Urothelium cell line (cell line): ENCODE measurements at places on chromosomes 2 and 18.
A peak's percentile ranks its signal among the peaks of the same experiment; 100 is the strongest.

DNA sequence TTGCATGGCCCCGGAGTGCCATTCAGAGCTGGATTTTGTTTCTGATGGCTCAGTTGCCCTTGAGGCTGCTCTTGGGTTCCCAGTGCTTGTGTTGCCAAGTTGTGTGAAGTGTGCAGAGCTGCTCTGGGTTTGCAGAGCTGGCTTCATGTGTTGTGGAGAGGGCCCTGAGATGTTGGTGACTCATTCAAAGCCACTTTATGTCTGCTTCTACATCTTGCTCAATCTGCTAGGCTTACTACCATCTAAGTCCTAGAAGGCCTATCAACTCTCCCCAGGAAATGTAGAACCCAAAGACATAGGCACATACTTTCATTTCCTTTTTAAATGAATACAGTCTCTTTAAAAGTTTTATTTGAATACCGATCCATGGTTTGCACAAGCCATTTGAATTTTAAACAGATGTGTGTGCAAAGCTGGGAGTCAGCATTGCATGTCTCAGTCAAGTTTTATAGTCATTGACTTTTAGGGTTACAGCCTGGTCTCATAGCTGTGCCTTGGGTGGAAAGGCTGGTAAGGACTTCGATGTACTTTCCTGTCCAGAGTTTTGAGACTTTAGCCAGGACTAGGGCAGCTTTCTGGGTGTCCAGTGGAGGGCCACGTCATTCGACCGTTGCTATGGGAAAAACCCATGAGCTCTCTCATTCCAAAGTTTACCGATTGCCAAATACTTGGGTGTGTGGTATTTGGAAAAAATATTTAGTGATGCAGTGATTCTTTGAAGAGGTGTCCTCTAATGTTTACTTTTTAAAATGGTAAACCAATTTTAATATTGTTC, 105.0 kb downstream of the LTBP1 start:
- no peak for DNase-seq

DNA sequence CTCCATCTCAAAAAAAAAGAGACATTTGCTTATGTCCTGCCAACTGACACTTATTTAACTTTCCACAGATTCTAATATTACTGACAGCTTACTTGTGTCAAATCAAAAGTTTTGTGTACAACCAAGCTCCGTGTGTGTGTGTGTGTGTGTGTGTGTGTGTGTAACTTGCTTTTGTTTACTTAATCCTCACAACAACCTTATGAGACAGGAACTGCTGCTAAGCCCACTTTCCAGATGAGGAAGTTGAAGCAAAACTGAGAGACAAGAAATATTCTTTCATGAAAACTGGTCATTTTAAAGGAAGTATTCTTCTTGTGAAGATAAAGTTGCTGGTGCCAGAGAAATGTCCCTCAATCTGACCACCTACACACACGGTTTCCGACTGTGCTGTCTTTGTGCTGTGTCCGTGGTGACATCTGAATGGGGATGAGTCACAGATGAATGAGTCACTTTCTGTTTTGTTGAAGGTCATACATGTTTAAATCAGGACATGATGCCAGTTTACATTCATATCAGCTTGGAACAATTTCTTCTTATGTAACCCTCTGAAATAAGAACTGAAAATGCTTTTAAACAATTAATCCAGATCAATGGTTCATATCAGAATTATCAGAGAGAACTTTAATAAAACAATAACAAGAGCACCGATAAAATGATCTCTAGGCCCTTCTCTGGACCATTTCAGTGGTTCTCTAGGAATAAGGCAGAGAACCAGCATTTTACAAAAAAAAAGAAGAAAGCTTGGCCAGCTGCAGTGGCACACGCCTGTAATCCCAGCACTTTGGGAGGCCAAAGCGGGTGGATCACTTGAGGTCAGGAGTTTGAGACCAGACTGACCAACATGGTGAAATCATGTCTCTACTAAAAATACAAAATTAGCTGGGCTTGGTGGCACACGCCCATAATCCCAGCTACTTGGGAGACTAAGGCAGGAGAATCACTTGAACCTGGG, 95.5 kb downstream of the THNSL2 start:
- DNase-seq, result peak; percentile 85

- DNase-seq, result peak; percentile 68
These were observed 15.2 kb downstream of the OTOF start for GRCh38 chr2:26462511-26463243.

DNA sequence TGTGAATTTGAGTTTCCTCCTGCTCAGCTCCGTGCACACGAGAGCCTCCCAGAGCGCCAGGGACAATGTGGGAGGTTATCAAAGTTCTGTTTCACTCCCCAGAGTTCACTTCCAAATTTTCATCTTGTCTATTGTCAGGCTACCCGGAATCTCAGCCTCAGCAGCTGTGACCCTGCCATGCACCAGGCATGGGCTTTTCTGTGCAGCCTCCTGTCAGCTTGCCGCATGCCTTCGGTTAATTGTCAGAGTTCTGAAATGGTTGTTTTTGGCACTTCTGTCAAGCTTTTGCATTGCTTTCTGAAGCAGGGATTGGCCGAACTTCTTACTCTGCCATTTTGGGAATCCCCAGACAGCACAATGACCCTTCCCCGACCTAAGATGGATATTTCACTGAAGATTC, 60.4 kb downstream of the SH3YL1 start:
- DNase-seq, result no peak

DNA sequence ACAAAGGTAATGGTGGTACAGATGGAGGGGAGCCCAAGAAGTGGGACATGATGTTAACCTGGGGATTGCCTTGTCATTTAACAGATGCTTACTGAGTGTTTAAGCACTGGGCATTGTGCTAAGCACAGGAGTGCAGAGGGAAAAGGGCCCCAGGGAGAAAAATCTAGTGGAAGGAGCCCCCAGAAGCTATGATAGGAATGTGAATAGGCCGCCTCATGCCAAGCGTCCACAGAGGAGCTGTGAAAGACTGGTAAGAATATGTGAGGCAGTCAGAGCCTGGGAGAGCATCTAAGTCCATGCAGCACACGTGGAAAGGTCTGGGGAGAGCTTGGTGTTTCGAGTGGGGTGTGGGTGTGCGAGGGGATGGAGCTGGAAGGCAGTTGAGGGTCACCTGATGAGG, 5.5 kb downstream of the ZNF532 start:
- no peak for DNase-seq

GRCh38 chr2:233972941-233973575, 55.9 kb downstream of the TRPM8 start:
- DNase-seq, result no peak

GRCh38 chr18:2912357-2913299, 65.8 kb downstream of the EMILIN2 start:
- no peak for DNase-seq
